ENCODE measurements at places on chromosomes 3 and 15.

GRCh38 chr3:41338276-41338675 lies 139.0 kb downstream of the CTNNB1 start:
- DNase-seq: no peak

DNA sequence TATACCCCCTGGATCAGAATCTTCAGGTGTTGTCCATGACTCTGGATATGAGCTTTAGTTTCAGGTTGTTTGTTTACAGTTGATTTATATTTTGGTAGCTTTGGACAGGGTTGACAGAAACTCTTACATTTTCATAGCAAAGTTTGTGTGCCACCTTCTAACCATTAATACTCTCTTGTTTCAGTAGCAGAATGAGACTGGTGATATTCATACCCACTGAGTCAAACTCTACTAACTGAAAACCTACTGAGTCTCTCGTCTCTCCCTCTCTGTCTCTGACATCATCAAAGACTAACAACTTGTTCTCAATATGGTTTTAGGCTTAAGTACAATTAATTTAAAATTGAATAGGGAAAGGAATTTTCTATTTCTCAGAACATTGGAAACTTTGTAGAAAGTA lies 282.3 kb downstream of the CNTN6 start:
- DNase-seq: no peak

DNA sequence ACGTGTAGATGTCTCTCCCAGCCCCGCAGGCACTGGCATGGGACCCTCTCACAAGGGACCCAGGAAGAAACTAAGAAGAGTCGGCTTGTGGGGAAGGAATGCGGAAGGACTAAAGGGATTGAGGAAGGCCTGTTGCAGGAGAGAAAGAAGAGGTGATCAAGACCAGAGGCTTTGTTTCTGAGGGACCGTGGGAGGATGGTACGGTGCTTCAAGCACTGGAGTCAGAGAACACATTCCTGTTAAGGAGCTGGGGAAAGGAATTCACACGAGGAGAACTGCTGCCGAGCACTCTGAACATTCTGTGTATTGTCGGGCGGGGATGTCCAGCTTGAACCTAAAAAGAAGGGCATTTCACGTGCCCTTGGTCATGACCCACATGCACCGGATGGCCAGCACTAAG lies 91.4 kb downstream of the TAMM41 start:
- no peak for DNase-seq

DNA sequence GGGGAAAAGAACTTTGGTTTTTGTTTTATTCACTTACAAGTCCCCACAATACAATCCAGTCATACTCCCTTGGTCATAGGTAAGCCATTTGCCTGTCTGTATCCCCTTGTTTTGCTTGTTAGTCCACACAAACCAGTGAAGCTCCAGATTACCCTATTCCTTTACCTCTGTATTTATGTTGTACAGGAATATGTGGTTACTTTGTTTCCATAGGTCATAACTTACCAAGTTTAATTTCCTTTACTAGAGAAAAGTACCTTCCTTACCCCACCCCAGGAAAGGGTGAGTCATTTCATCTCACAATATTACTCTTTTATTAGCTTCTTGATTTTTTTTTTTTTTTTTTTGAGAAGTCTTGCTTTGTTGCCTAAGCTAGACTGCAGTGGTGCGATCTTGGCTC lies 113.4 kb upstream of the LRRFIP2 start:
- DNase-seq: no peak

GRCh38 chr15:91238644-91239425 lies 138.8 kb downstream of the SV2B start:
- no peak for DNase-seq

DNA sequence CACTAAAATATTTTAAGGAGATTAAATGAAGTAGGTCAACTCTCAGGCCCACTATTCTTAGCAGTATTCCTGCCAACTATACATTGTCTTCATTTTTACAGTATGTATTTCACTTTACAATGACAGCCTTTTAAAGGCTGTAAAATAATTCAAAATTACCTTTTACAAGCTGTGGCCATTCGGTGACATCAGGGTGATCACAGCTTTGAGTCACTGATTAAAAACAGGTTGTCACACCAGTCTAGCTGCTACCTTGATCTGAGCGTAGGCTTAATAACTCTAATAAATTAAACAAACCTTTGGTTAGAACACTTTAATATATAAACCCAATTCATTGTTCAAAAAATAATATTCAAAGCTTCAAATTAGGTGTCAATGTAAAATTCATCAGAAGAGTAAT lies 29.9 kb downstream of the UBE3A start:
- DNase-seq: no peak

GRCh38 chr3:182105875-182106274 lies 394.1 kb downstream of the SOX2 start:
- no peak for DNase-seq

DNA sequence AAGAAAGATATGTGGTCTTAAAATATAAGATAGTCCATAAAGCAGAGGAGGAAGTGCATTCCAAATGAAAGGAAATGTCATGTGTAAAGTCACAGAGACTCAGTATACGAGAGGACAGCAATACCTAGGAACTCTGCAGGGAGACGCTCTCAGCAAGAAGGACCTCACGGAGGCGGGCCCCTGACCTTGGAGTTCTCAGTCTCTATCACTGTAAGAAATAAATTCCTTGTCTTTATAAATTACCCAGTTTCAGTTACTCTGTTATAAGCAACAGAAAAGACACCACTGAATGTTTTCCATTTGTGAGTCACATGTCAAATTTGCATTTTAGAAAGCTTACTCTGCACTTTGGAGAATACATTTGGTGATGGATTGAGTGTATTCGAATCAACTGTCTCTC lies 140.6 kb downstream of the GBE1 start:
- DNase-seq: no peak

DNA sequence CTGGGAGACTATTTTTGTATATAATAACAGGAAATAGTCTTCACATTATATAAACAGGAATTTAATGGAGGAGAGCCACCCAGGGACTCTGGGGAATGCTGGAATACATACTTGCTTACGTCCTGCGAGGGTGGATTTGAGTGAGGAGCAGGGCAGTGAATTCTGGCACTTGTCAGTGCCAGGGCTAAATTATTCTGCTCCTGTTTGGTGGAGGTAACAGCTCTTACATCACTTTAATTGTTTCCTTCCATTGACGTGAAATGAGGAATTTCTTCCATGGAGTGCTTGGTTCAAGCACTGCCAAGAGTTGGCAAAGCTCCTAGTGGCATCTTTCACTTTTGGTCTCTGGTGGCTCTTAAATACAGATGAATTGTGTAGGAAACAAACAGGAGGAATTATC lies 94.1 kb upstream of the GOLGA8J start:
- no peak for DNase-seq

GRCh38 chr3:114093596-114093995 lies 37.1 kb downstream of the QTRT2 start:
- DNase-seq: peak; percentile 8

- DNase-seq: no peak
Measured at GRCh38 chr3:31740397-31740796, 207.7 kb downstream of the STT3B start.

DNA sequence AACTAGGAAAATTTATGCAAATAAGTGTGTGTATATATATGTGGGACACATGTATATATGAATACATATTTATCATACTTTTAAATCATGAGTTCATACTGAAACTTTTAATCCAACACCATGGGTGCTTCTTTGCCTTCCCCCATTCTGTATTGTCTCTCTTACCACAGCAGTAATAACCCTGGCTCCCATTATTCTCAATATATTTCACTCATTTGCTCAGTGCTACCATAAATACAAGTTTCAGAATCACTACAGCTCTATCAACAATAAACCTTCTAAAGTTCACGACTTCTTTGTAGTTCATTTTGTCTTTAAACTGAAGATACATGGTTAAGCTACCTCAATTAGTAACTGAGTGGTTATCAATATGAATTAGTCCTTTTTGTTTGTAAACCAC lies 82.2 kb downstream of the PCCB start:
- DNase-seq: no peak

DNA sequence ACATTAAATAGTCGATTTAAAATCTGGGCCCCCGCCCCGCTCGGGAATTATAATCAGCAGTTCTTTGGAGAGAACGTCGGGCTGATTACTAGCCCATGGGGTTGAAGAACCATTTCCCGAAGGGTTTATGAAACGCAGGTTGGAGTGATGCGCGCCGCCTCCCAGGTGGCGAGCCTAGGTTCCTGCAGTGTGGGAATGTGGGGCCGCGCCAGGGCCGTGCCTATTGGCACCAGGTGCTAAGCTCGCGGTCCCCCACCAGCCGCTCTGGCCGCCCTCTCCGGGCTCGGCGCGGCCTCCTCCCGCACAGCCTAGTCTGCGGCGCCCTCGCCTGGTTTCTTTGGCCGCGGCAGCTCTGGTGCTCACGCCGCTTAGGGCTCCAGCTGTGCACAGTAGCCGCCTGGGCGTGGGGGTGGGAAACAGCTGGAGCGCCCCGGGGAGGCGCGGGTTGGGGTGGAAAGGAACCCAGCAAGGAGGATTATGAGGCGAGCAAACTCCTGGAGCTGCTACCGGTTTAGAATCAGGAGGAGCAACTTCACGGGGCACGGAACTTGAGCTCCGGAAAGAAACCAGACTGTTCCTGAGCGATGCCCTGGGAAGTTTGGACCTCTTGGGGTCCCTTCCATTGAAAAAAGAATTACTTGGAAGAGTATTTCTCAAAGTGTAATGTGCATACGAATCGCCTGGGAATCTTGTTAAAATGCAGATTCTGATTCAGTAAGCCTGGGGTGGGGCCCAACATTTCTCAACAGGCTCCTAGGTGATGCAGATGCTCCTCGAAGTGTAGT lies 5.6 kb upstream of the MECOM start:
- peak; percentile 68 for DNase-seq

DNA sequence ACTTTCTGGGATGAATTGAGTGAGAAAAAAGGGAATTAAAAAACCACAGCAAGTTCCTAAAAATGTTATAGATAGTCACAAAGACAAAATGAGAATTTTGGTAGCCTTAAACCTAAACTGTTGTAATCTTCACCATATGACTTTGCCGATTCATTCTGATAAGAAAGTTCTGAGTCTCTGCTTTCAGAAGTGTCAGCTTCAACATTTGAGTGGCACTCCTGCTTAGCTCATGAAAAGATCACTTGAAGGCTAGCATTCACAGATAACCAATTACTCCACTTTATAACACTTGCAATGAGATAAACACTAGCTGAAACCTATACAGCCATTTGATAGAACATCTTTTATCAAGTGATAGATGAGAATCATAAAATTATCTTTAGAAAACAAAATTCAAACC lies 288.1 kb upstream of the POU1F1 start:
- no peak for DNase-seq

GRCh38 chr15:29356786-29357185 lies 87.2 kb upstream of the NSMCE3 start:
- no peak for DNase-seq

- DNase-seq: no peak
Measured at GRCh38 chr3:156816091-156816793, 9.9 kb upstream of the LEKR1 start.

GRCh38 chr3:103813955-103814354 lies 1379.1 kb downstream of the ZPLD1 start:
- DNase-seq: no peak

DNA sequence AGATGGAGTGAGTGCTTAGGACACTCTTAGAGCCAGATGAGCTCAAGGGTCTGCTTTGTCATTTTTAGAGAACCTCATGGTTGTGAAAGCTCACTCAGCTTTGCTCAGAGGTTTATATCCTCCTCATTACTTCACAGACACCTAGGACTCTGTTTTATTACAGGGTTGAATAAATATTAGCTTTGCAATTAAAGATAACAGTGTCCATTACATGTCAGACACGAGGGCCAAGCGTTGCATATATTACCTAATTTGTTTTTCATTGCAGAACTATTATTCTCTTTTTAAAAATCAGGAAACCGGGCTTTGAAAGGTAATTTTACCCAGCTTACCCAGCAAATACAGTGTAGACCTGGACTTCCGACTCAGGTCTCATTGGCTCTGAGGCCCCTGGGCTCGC lies 16.1 kb downstream of the MAP6D1 start:
- DNase-seq: no peak

DNA sequence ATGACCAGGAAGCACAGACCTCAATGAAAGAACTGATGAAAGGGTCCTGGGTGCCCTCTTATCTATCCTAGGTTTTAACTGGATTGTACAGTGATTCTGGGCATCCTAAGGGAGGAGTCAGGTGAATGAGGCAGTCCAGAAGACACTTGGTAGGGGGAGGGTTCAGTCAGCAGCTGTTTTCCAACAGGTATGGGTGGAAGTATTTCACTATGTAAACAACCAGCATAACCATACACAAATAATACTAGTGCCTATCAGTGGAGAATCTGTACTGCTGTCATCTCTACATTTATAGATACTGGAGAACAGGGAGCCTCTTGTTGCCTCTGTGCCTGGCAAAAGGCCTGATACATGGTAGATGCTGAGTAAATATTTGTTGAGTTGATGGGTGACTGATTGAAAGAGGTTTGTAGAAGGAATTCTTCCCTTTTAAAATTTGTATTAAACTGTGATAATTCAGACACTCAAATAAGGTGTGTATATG lies 328.5 kb downstream of the RBMS3 start:
- DNase-seq: no peak

DNA sequence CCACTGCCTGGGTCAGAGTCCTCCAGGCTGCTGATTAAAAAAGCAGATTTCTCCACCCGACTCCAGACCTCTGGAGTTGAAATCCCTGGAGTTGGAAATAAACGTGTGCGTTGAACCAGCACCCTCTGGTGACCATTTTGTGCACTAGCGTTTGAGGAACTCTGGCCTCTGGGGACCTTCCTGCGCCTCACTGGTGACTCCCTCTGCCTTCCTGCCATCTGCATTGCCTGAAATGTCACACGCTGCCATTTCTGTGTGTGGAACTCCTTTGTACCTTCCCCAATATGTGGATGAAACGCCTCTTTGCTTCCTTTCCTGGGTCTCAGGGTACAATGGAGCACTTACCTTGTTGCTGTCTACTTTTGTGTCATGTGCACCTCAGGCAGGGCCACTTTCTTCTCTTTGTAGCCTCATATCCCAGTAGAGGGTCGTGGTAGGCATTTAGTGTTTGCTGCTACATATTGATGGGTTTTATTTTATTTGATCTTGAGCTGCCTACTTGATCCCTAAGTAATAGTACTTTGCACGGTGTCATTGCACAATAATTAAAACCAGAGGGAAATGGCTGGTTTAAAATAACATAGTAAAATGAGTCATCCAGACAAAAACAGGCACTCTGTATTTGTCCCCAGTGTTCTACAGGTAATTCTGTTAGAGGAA lies 56.8 kb downstream of the GPR171 start:
- peak; percentile 64 for DNase-seq

DNA sequence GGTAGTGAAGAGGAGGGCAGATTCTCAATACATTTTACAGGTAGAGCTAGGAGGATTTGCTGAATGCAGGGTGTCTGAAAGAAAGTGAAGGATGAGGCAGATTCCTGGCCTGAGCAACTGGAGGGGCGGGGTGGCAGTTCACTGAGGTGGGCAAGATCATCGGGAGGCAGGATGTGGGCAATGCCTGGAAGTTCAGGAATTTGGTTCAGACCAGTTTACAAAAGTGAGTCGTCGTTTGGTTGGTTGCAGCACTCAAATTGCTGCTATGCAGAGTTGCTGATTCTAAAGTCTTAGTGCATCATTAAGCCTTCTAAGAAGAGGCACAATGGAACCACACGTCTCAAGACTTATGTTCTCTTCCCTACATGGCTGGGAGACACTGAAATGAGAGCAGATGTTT lies 134.0 kb downstream of the MFSD1 start:
- no peak for DNase-seq

GRCh38 chr3:192655040-192655439 lies 72.3 kb downstream of the FGF12 start:
- no peak for DNase-seq

Measured in right renal cortex interstitium (tissue), 3 donors.